ENCODE measurements at places on chromosomes 12 and 14.

DNA sequence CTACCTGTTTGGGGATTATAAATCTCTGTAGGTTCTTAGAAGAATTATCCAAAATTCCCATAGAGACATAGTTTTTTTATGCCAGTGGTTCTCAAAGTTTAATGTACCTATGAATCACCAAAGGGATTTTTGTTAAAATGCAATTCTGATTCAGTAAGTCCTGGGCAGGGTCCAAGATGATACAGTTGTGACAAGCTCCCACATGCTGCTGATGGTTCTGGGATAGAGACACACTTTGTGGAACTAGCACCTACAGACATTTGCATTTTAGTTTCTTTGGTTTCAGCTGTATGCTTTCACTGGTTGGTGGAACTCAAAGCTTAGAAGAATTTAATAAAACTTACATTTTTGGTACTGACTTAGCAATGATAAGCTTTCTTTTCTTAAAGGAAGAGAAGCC, 80.4 kb downstream of the PTCSC3 start:
- no peak for DNase-seq

GRCh38 chr12:64636856-64637255, 26.6 kb downstream of the RASSF3 start:
- no peak for DNase-seq

DNA sequence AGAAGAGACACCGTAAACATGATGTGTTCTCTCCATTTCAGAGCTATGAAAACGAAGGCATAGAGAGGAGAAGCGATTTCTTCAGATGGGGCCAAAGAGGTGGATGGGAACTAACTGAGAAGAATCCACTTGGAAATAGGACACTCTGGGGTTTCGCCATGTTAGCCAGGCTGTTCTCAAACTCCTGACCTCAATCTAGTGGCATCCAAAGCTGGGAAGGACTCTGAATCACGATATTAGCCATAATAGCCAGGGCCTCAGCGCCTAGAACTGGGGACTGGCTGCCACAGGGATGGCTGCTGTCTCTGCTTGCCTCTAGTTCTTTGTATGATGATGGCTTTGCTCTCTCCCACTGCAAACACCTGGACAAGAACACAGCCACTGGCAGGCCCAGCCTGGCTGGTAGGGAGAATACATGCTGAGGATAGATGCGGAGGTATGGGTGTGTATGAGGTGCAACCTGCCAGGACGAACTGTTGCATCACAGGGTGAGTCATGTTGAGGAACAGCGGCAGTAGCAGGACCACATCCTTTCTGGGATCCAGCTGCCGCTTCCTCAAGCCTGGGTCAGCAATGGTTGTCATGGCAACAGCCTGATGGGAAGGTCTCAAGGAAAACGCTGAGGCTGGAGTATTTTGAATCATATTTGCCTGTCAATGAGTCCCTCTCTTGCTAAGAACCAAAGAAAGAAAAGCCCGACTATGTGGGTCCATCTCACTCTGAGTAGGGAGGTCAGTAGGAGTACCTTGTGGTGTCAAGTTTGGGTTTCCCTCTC, 31.1 kb downstream of the CCDC177 start:
- DNase-seq: no peak

- DNase-seq: no peak
Measured at GRCh38 chr14:102275866-102276265, 29.1 kb downstream of the MOK start.

DNA sequence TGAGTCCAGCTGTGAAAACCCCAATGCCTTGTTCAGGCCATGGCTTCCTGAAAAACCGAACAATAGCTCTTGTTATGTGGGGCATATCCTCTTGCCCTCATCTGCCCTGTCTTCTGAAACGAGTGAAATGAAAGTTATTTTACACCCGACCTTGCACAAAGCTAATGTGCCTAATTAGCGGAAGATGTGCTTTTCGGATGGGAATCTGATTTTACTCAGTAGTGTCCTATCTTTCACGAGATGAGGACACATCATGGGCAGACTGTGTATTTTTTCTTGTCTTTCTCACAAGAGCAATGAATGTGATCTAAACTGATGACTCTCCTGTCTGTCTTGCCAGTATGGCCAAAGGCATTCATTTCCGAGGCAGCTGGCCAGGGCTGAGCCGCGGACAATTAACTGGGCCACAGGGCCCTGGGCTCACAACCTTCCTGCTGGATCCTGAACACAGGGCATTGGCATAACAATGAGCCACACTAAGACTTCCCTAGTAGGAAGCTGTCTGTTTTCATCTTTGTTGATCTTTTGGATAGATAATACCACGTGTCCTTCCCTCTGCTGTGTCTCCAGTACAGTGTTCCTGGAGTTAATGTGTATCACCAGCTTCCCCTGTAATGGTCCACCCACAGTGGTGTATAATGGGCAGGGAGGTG, 86.0 kb upstream of the HIF1A start:
- DNase-seq: no peak

- no peak for DNase-seq
Measured at GRCh38 chr12:65853489-65854157, 29.3 kb downstream of the HMGA2 start.

DNA sequence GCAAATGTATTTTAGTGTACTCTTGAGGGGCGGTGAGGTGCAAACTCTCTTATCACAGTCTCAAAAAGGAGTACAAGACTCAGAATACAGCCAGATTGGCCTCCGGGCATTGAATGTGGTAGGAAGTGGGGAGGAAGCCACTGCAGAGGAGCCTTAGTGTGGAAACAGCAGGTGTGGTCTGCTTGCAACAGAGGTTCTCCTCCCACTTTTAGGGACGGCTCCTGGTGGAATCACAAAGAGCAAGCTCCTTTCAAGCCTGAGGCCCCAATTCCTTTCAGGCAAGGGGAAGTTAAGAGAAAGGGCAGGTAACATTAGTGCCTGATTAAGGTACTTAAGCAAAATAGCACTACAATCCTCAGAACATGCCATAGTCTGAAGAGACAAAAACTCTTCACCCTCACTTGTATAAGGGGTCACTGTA, 23.7 kb upstream of the SLC2A3 start:
- peak; percentile 43 for DNase-seq

Measured in GM13976 (cell line).